ENCODE measurements at places on chromosomes 16 and 17. TPM values are rescaled to one million over a fixed set of nuclear protein-coding genes. Genes with fewer than 3 reads are reported as not detected.
A peak's percentile ranks its signal among the peaks of the same experiment; 100 is the strongest.

DNA sequence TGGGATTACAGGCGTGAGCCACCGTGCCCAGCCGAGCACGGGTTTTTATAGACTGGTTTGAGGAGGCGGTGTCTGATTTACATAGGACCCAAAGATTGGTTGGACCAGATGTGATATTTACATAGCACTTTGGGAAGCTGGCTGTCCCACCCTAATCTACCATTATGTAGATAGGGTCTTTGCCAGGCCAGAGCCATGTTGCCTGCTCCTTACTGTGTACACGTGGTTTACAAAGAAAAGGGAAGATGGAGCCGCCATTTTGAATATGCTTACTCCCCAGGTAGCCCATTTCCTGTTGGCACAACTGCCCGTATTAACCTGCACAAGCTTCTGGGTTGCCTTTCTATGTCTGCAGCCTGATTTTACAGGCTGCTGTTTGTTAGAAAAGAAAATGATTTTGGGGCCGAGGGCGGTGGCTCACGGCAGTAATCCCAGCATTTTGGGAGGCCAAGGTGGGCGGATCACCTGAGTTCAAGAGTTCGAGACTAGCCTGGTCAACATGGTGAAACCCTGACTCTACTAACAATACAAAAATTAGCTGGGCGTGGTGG lies 89.9 kb upstream of the EEF2KMT start:
- H3K27me3 ChIP-seq: no peaks in the 10 kb centered on the region
- H3K4me3 ChIP-seq: no peak overlapping the region
- no peaks in the 10 kb centered on the region for H3K4me1 ChIP-seq
- H3K27ac ChIP-seq: no peak overlapping the region
- no peaks in the 10 kb centered on the region for H3K36me3 ChIP-seq

DNA sequence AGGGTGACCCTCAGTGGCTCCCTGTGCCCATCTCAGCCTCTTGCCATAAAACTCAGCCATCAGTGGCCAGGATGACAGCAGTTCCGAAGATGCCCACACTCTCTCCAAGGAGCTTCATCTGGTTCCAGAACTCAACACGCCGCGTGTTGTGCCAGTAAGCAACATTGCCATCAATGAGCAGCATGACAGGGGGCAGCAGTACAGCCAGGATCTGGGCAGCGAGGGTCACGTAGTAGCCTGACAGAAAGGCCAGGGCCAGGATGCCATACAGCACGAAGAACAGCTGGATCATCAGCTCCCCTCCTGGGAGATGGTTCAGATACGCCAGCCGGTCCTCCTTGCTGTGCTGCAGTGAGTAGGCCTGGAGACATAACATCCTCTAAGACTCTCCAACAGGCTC lies 2.9 kb downstream of the TMEM101 start:
- peaks cover 18% of the 10 kb centered on the region for H3K4me1 ChIP-seq
- no peak for DNase-seq
- no peak overlapping the region for H3K27ac ChIP-seq
- peaks cover under 1% of the 10 kb centered on the region for H3K27me3 ChIP-seq
- peaks cover 19% of the 10 kb centered on the region for H3K36me3 ChIP-seq

Gene CPHXL2
- total RNA-seq: not detected

Gene TEX14
- total RNA-seq: 0.09 TPM

Gene NKD1
- total RNA-seq: 1.8 TPM

Gene HCRT
- total RNA-seq: not detected

Gene GJD3
- total RNA-seq: not detected

DNA sequence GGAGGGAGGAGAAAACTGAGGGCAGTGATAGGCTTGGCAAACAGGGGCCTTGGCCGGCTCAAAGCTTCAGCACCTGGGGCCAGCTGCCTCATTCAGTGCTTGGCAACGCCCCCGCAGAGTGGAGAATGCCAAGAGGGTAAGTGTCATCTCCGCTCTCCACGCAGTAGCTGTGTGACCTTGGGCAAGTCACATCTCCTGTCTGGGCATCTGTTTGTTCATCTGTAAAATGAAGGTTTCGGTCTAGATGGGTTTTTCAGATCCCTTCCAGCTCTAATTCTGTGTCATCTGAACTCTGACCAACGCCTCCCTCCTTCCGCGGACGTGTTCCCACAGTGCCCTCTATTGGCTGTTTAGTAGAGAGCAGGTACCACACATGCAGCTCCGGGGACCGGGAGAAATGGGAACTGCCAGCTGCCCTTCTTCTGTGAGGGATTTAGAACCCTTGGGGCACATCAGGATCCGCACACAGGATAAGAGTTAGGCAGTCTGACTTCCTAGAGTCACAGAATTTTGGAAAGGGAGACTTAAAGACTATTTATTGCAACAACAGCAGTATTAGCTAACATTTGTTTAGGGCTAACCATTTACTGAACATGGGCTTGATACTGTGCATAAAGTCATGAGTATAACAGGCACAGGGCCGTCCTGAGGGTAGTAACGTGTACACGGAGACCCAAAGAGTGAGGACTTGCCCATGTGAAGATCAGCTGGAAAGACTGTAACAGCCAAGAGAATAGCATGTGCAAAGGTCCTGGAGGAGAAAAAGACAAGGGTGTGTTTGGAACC lies 26.8 kb downstream of the GP2 start:
- no peaks in the 10 kb centered on the region for H3K27me3 ChIP-seq
- H3K4me1 ChIP-seq: no peaks in the 10 kb centered on the region
- no peak overlapping the region for H3K4me3 ChIP-seq
- peak; percentile 25 for DNase-seq
- H3K27ac ChIP-seq: no peak overlapping the region

GRCh38 chr17:65896889-65897288 lies 295.0 kb downstream of the CEP112 start:
- peaks cover 2% of the 10 kb centered on the region for H3K4me1 ChIP-seq
- no peak for DNase-seq
- no peaks in the 10 kb centered on the region for H3K27me3 ChIP-seq
- H3K4me3 ChIP-seq: no peak overlapping the region

DNA sequence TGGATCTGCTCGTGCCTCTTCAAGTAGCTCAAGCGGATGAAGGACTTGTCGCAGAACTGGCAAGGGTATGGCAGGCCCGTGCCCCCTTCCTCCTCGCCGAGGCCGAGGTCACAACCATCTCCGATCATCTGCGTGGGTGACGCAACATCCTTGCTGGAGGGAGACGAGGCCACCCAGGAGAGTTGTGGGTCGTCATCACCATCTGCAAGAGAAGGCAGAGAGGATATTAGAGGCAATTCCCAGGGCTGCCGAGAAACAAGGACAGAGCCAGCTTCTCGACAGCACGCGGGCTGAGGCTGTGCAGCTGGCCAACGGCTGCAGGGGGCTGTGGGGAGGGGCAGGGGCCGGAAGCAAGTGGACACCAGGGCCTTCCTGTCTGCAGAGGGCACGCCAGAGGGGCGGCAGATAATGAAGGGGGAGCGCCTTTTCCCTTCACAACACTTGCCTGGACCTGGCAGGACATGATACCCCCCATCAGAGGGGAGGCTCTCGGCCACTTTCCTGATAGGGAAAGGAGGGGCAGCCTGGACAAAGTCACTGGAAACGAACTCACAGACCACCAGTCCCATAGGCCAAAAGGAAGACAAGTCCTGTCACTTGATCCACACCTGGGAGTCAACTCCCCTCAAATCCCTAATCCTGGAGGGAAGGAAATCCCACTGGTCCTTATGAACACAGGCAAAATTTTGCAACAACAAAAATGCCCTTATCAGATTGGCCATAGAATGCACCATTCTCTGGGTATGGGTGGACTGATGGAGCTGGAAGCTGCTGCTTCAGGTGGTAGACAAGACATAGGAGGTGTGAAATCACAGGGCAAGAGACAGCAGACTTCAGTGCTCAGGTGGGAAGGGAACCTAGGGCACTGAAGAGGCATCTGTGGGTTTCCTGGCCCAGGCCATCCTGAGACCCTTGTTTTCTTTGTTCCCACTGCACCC lies 217.0 kb downstream of the ZNF423 start:
- no peaks in the 10 kb centered on the region for H3K36me3 ChIP-seq
- no peak overlapping the region for H3K27ac ChIP-seq
- H3K27me3 ChIP-seq: no peaks in the 10 kb centered on the region
- no peaks in the 10 kb centered on the region for H3K4me1 ChIP-seq
- no peak for DNase-seq

Gene PERCC1
- not detected for total RNA-seq

Gene SLC47A2
- not detected for total RNA-seq

Gene ARL5C
- 0.07 TPM for total RNA-seq

Gene SNAI3
- 2.3 TPM for total RNA-seq

- no peak overlapping the region for H3K4me3 ChIP-seq
- H3K36me3 ChIP-seq: no peaks in the 10 kb centered on the region
- peaks cover 2% of the 10 kb centered on the region for H3K4me1 ChIP-seq
- DNase-seq: no peak
- no peak overlapping the region for H3K27ac ChIP-seq
Measured at GRCh38 chr16:49592546-49593423, 219.2 kb downstream of the C16orf78 start.

GRCh38 chr17:72913142-72913682 lies 179.3 kb downstream of the SLC39A11 start:
- no peak for DNase-seq
- H3K36me3 ChIP-seq: no peaks in the 10 kb centered on the region
- H3K4me1 ChIP-seq: no peaks in the 10 kb centered on the region
- no peaks in the 10 kb centered on the region for H3K27me3 ChIP-seq

- peaks cover 2% of the 10 kb centered on the region for H3K27me3 ChIP-seq
- DNase-seq: no peak
- H3K4me1 ChIP-seq: no peaks in the 10 kb centered on the region
- H3K36me3 ChIP-seq: no peaks in the 10 kb centered on the region
- no peak overlapping the region for H3K27ac ChIP-seq
- no peak overlapping the region for H3K4me3 ChIP-seq
Measured at GRCh38 chr17:79974566-79975497, 60.8 kb downstream of the TBC1D16 start.

DNA sequence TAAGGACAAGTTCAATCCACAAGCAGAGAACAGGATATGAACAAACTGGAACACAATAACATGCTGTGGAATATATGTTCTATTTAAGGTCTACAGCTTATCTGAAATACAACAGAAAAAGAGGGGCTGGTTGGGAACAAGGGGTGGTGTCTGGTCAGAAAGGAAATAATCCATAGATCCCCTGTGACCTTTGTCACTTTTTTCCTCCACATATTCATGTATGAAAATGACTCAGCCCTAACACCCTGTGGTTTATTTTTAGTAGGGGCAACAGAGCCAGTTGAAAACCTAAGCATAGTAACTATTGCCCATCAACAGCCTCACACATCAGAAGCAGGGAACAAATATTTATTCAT lies 12.3 kb upstream of the SPAG9 start:
- peak overlapping the region; percentile 2 for H3K27ac ChIP-seq
- no peak overlapping the region for H3K4me3 ChIP-seq
- DNase-seq: no peak
- no peaks in the 10 kb centered on the region for H3K27me3 ChIP-seq

Gene LPCAT2
- 4.7 TPM for total RNA-seq

DNA sequence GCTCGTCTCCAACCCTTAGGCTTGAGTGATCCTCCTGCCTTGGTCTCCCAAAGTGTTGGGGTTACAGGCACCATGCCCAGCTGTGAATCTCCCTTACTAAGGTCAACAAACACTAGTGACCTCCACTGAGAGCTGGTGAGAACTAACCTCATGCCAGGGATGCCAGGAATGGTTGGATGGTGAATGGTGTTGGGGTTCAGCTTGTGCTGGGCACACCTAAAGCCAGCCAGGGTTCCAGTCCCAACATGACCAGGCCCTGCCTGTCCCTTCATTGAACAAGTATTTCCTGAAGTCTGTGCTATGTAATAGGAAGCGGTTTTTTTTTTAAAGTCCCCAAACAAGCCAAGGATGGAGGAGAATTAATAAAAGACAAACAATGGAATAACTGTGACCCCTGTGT lies 56.0 kb upstream of the TOB1 start:
- no peaks in the 10 kb centered on the region for H3K27me3 ChIP-seq
- no peak for DNase-seq
- H3K36me3 ChIP-seq: no peaks in the 10 kb centered on the region
- no peak overlapping the region for H3K27ac ChIP-seq

- no peak for DNase-seq
- no peak overlapping the region for H3K27ac ChIP-seq
- peaks cover 6% of the 10 kb centered on the region for H3K27me3 ChIP-seq
- H3K4me1 ChIP-seq: peaks cover 3% of the 10 kb centered on the region
Measured at GRCh38 chr17:41792845-41793783, 6.6 kb upstream of the JUP start.

GRCh38 chr16:88720396-88720970 lies 14.2 kb downstream of the CTU2 start:
- no peak overlapping the region for H3K4me3 ChIP-seq
- no peak for DNase-seq
- no peaks in the 10 kb centered on the region for H3K27me3 ChIP-seq
- no peak overlapping the region for H3K27ac ChIP-seq
- no peaks in the 10 kb centered on the region for H3K4me1 ChIP-seq

DNA sequence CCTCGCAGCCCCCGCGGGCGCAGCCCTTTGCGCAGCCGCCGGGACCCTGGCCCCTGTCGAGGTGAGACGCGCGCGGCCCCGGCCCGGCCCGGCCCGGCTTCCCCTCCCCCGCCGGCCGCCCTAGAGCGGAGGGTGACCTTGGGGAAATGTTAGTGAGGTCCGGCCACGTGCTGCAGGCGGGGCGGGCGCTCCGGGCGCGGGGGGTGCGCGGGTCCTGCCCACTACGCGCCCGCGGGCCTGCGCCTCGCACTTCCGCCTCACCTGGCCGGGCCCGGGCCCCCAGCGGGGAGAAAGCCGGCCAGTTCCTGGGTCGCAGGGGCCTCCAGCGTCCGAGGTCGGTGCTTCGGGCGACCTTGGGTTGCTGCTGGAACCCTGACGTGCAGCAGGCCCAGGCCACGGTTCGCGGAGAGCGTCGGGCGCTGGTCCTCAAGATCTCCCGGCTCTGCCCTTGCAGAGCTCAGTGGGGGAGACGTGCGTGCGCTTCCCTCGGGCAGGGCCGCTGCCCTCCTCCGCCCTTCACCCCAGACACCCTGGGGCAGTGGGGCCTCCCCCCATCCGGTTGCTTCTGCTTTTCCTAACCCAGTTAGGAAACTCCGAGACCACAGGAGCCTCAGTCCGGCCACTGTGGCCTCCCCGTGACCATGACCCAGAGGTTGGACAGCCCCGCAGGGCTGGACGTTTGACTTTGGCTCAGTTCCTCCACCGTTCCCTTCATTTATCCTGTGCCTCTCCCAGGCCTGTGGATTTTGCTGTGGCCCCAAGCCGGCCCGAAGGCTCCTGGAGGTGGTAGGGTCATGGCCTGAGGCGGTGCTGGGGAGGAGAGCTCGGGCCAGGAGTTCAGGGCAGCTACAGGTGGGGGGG lies 791 bp downstream of the MCRIP2 start:
- H3K4me3 ChIP-seq: peak overlapping the region; percentile 75
- no peak overlapping the region for H3K27ac ChIP-seq
- H3K4me1 ChIP-seq: peaks cover 5% of the 10 kb centered on the region
- H3K36me3 ChIP-seq: peaks cover 16% of the 10 kb centered on the region

Gene CHD3
- total RNA-seq: 164 TPM

DNA sequence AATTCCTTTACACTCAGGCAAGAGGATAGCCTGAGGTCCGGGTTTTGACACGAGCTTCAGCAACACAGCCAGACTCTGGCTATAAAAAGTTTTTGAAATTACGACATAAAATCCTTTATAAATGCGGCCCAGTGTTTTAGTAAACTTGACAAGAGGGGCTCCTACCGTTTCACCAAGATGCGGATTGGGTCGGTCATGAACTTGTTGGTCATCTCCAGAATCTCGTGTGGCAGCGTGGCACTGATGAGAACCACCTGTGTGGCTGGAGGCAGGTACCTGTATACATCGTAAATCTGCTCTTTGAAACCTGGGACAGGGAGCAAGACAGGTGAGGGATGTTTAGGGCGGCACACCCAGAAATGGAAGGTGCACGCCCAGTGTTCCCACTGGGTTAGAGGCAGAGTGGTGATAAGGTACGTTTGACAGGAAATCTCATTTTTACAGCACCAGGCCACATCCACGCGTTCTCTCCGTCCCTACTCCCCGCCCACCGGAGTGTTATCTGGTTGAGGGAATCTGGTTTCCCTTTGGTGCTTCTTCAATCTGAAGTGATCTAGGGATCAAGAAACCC lies 8.0 kb downstream of the EIF4A3 start:
- peaks cover 5% of the 10 kb centered on the region for H3K4me1 ChIP-seq
- no peaks in the 10 kb centered on the region for H3K27me3 ChIP-seq
- no peak for DNase-seq
- peaks cover 90% of the 10 kb centered on the region for H3K36me3 ChIP-seq
- H3K4me3 ChIP-seq: no peak overlapping the region
